ENCODE measurements at places on chromosomes 3 and 15.

- DNase-seq = no peak
Measured at GRCh38 chr3:112811917-112812660, 34.6 kb downstream of the CD200R1L start.

GRCh38 chr3:48369693-48370332, 2.2 kb upstream of the FBXW12 start:
- no peak for DNase-seq

- no peak for DNase-seq
Measured at GRCh38 chr15:69794645-69795469, 302.9 kb downstream of the TLE3 start.

DNA sequence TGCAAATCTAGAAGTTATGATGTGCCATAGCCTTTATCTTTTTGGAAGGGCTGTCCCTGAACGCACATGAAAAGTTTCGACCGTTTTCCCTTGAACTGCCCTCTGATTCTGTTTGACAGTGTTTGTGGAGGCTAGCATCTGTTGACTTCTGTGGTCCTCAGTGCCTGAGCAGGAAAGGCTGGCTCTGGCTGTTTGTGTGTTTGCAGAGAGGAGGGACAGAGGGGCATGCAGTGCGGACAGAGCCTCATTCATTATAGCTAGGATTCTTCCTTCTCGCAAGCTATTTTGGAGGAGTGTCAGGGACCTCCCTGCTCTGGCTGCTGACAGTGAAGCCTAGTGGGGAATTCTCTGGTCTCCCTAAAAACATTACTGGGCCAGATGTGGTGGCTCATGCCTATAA, 64.5 kb downstream of the CDAN1 start:
- DNase-seq = no peak

DNA sequence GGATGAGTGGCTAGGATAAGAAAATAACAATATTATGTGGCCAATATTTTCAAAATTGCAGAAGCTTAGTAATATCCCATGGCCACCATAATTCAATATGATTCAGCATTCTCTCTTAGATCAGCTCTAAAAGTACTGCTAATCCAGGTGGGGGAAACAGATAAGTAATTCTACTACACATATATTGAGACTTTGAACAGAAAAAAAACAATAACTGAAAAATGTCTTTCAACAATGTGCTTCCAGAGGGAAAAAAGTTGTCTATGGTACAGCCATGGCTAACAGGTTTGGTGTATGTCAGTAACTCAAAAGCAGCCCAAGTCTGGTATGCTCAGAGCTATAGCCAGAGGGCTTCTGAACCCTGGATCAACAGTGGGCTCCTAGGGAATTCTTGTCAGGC, 42.4 kb upstream of the PPIB start:
- DNase-seq = no peak

- no peak for DNase-seq
Measured at GRCh38 chr3:87626546-87626945, 350.2 kb upstream of the POU1F1 start.

DNA sequence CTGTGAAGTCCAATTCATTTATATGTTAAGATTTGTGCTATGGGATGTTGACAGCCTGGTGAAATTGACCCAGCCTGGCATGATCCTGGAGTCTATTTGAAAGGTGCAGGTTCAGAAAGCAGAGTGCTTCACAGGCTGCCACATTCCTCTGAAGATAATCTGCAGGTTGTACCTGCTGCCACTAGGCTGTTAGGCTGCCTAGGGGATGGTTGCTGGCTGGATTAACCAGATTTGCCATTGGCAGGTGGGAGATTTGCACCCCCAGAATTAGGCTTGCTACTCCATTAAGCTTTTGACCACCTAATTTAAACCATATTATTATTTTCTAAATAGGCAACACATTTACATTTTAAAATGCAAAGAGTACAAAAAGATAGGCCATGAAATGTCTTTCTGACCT, 85.8 kb upstream of the RASGRP1 start:
- no peak for DNase-seq

DNA sequence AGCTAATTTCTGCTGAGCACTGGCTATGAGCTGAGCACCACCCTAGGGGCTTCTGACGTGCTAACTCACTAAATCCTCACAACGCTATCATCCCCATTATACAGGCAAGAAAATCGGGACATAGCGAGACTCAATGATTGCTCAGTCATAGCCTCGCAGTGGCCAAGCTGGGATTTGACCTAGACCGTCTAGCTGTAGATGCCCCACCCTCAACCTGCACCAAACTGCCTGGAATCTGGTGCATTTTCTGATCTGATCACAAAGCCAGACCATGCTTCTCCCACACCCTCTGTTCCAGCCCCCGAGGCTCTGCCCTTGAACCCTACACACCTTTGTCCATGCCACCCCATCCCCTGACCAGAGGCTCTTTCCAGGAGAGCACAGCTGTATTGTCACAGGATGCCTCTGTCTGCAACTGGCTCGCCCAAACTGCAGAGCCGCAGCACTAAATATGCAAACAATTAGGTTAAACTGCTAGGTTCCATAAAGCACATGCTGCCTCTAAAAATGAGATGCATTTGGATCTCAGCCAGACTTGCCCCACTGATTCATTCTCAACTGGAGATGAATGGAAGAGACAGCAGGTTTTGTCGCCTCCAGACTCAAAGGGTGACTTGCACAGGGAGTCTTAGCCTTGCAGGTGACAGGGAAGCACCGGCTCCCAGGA, 95.2 kb downstream of the NUP210 start:
- no peak for DNase-seq

- DNase-seq = no peak
Measured at GRCh38 chr3:3798631-3799113, 559 bp upstream of the LRRN1 start.

DNA sequence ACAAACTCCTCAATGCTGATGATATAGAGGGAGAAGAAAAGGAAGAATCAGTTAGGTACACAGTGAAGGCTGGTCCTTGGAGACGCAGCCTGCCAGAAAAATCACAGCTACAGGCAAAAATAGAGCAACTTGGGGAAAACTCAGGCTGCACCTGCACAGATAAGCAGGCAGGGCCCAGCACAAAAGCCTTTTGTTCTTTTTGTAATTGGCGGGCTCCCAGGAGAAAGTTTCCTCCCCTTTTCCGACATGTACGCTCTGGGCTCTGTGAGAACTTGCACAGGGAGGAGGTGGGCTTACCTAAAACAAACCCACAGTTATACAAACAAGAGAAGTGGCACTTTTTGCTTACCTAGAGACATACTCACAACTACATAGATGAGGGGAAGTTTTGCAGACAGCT, 813.4 kb upstream of the EPHA6 start:
- DNase-seq = no peak

DNA sequence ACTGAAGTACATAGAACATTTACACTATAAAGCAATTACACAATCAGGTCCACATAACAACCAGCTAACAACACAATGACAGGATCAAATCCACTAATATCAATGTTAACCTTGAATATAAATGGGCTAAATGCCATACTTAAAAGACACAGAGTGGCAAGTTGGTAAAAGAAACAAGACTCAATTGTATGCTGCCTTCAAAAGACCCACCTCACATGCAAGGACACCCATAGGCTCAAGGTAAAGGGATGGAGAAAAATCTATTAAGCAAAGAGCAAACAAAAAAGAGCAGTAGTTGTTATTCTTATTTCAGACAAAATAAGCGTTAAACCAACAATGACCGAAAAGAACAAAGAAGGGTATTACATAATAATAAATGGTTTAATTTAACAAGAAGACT, 183.3 kb downstream of the PYDC2 start:
- no peak for DNase-seq

GRCh38 chr3:24451461-24452099, 43.1 kb downstream of the THRB start:
- DNase-seq = no peak

GRCh38 chr3:15595955-15596354, 5.4 kb downstream of the HACL1 start:
- DNase-seq = no peak

GRCh38 chr3:165820671-165821123, 16.5 kb downstream of the BCHE start:
- DNase-seq = no peak

DNA sequence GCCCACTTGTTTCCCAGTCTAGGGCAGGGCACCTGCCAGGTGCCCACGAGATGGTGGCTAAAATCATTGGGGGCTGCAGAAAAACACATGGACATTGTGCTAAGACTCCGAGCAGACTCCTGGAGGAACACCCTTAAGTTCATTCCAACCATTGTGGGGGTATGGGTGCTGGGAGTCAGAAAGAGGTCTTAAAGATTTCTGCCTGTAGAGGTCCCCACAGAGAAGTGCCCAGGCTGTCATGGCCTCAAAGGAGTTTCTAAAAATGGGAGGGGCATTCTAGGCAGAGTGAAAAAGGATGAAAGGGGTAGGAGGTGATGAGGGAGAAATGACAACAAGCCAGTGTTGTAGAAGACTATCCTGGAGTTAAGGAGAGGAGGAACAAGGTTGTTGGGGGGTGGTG, 17.1 kb downstream of the RBP1 start:
- DNase-seq = no peak
